ENCODE measurements at places on chromosomes 12 and 14.

- DNase-seq: no peak
Observed at GRCh38 chr12:8887285-8887715, 27.0 kb upstream of the PHC1 start.

- DNase-seq: no peak
Observed at GRCh38 chr14:98711453-98711852, 560.5 kb downstream of the BCL11B start.

DNA sequence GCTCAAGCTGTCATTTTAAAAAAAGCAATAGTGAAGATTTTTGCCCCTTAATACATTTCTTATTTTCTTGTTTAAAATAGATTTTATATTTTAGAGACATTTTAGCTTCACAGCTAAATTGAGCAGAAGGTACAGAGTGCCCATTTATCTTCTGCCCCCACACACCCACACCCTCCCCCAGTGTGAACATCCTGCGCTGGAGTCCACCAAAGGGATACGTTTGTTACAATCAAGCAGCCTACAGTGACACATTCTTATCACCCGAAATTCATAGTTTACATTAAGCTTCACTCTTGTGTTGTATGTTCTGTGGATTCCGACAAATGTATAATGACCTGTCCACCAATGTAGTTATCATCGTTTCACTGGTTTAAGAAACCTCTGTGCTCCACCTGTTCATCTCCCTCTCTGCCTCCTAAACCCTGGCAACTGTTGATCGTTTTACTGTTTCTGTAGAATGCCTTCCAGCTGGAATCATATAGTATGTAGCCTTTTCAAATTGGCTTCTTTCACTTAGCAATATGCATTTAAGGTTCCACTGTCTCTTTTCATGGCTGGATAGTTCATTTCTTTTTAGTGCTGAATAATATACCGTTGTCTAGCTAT, 91.0 kb upstream of the TRAF3 start:
- no peak for DNase-seq

DNA sequence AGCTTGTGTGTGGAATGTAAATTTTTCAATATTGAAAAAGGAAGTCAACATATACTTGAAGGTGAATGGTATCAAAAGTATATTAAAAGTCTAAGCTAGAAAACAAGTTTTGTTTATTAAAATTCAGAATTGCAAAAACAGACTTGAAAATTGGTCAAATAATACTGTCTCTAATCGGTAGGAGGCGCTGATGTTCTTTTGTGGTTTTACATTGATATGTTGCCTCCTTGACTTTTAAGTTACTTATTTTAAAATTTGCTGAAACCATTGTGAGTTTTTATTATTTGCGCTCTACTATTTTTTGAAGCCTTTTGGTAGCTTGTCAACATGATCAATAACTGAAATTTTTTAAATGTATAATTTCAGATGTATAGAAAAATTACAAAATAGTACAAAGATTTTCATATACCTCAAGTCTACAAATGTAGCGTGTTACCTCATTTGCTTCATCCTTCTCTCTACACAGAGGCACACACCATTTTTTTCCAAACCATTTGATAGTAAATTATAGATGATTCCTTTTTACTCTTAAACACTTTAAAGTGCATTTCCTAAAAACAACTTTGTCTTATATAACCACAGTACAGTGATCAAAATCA, 6.9 kb downstream of the RTRAF start:
- no peak for DNase-seq

DNA sequence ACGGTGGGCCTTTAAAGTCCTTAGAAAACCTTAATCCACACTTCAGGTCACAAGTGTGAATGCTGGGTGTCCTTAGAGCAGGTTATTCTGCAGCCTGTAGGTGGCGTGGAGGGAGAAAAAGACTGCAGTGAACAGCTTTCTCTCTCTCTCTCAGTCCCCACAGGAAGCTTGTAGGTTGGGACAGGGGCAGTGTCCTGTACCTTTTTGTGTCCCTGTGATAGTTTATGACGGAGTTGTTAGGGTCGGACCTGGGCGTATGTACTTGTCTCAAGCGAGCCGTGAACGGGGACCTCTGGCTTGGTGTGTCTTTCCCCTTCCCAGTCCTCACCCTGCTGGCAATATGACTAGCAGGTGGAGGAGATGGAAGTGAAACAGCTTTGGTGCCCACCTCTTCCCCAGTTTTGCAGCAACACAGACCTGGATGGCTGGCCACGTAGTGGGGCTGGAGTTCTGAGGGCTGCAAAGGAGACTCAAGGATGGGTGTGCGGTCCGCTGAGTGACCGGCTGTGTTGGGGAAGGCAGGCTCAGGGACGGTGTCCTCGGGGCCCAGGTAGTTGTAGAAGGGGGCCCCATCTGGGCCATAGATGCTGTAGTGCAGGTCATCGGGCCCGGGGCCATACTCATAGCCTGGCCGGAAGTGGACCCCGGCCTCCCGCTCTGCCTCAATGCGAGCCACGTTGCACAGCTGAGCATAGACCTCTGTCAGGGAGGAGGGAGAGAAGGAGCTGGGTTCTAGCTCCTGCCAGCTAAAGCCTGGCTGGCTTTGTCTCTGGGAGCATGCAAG, 8.9 kb downstream of the ISCA2 start:
- DNase-seq: no peak

DNA sequence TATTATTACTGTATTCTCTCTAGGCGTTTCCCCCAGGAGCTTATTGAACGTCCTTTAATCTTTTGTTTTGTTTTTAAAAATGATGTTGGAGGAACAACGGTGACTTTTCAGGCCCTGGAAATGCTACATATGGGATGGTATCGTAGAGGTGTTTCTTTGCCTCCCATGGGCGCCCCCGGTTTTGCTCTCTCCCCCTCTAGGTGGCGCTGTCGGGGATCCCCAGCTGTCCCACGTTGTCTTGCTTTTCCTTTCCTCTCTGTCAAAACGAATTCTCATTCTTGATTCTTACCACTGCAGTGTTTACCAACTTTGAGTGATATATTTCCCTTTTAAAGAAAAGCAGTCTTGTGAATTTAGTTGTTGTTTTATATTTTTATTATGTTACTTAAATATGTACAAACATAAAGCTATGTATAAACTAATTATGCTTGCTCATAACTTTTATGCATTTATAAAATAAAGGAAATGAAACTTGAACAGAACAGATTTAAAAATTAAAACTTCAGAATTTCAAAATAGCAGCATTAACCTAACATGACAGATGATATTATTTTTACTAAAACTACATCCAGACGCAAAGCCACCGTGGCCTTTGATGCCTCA, 171.9 kb downstream of the RGS6 start:
- peak; percentile 29 for DNase-seq

- DNase-seq: no peak
Observed at GRCh38 chr12:92416385-92416812, 270.8 kb upstream of the BTG1 start.

DNA sequence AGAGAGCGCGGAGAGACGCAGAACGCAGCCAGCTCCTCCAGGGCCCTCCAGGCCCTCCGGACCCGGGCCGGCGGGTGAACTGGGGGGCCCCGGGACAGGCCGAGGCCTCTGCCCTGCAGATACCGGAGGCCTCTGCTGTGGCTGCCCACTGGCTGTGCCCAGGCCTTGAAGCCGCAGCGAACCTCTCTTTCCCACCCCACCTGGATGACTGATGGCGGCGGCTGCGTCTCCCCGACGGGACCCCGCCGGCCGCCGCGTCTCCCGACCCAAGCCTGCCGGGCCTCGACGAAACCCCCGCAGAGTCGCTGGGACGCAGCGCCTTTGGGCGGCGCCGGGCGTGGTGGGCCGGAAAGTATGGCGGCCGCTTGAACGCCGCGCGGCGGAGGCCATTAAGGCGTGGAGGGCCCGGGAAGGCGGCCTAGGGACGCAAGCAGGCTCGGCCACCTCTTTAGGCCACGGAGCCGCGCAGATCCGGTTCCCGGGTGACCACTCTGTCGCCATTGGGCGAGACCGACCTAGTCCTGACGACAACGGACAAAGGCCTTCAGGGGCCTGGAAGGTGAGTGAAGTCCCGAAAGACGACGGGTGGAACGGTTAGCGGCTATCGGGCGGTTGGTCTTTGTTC, 8.4 kb upstream of the ERGIC2 start:
- no peak for DNase-seq
